ENCODE measurements at places on chromosomes 2 and 18.
A peak's percentile ranks its signal among the peaks of the same experiment; 100 is the strongest.

DNA sequence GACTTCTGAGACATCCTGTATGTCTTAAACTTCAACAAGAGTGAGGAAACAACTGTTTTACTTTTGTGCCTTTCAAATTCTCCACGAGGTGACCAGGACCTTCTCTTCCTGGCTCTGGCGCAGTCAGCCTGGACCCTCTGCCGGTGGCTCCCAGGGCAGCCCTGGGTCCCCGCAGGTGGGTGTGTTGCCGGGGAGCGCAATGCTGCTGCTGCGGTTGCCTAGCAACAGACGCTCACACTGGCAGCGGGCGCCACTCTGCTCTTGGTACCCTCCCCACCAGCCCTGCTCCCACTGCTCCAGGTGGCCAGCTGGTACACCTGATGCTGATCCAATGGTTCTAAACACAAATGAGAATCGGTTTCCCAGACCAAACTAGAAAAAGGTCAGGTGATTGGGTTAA, 58.7 kb downstream of the GNAL start:
- no peak for DNase-seq

- DNase-seq = no peak
Measured at GRCh38 chr2:100243631-100244030, 78.7 kb downstream of the LONRF2 start.

DNA sequence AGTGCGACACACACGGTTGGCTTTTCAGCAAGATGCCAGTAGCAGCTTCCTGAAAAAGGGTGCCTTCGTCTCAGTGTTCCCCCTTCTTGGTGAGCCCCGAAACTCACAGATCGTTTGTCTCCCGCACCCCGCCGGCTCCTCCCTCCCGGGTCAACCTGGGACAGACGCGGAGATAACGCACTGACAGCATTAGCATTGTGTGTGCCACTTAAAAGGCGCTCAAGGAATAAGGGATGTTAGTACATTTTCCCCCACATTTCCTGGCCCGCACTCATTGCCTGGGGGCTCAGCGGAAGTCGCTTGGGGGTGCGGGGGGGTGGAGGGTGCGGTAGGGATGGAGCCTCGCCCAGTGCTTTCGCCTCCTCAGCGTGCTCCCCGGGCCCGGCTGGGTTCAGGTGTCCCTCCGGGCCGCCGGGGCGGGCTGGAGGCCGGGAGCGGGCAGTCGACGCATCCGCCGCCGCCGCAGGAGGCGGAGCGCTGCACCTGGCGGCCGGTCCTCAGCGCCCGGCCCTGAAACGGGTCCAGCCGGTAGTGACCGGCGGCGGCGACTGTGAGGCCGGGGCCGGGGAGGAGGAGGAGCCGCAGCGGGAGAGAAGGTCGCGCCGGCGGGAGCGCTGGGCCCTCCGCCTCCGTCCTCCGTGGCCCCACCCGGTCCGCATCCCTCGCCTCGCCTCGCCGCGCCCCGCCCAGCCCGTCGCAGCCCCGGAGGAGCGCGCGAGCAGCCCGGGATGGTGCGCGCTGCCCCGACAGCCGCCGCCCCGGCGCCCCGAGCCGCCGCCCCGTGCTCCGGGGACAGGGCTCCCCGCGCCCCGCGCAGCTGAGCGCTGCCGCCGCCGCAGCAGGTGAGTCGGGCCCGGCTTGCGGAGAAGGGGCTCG, at the start of gene MFSD6:
Gene MFSD6, plus strand, starts transcription at position 694 of the 876 bp plus-strand sequence. CDS start 27,675 bp downstream, outside the sequence.
- peak; percentile 40 for DNase-seq

DNA sequence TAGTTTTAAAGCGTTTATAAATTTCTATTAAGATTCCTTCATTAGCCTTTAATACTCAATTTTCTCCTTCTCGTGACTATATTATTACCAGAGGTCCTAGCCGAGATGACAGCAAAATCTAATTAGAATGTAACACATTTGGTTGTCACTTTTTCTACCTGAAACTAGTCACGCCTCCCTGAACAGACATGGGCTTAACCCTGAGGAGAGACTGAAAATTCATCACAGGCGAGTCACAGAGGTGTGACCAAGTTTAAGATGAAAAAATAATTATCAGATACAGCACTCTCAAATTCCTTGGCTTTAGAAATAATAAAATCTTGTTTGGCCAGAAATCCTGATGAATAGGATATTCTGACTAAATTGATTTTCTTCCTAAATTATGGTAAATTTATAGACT, 834.4 kb upstream of the SLC39A10 start:
- no peak for DNase-seq

DNA sequence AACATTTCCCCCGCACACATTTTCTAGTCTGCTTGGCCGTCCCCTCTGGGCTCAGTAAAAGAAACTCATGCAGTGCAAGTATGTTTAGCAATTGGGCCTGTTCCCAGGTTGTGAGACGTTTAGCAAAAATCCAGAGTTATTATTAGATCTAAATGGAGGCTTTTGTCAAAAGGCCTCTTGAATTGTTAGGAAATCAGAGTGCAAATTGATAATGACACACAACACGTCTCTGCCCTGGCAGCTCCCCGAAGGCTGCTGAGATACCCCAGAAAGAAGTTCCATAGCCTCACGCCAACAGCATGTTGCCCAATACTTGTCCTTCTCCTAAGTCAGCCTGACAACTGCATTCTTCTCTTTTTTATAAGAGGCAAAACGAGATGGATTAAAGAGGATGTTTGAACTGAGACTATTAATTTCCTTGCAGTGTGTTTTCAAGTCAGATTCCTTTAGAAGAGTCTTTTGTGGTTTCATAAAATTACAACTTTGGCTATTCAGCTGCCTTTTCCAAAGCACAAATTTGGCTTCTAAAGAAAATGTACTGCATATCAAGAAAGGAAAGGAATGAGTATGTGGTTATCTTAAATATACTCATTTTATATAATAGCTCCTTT, 202.2 kb downstream of the TRIB2 start:
- DNase-seq = no peak

- DNase-seq = no peak
Measured at GRCh38 chr18:42011053-42011452, 56.0 kb downstream of the PIK3C3 start.

- DNase-seq = no peak
Measured at GRCh38 chr2:54899576-54900200, 150.6 kb downstream of the RTN4 start.

DNA sequence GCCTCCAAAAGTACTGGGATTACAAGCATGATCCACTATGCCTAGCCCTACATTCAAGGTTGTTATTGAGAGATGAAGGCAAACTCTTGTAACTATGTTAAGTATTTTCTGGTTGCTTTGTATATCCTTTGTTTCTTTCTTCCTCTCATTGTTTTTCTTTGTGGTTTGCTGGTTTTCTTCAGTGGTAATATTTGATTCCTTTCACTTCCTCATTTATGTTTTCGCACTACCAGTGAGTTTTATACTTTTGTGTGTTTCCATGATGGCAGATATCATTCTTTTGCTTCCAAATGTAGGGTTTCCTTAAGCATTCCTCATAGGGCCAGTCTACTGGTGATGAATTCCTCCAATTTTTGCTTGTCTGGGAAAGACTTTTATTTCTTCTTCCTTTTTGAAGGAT, 90.2 kb downstream of the NCK2 start:
- no peak for DNase-seq

DNA sequence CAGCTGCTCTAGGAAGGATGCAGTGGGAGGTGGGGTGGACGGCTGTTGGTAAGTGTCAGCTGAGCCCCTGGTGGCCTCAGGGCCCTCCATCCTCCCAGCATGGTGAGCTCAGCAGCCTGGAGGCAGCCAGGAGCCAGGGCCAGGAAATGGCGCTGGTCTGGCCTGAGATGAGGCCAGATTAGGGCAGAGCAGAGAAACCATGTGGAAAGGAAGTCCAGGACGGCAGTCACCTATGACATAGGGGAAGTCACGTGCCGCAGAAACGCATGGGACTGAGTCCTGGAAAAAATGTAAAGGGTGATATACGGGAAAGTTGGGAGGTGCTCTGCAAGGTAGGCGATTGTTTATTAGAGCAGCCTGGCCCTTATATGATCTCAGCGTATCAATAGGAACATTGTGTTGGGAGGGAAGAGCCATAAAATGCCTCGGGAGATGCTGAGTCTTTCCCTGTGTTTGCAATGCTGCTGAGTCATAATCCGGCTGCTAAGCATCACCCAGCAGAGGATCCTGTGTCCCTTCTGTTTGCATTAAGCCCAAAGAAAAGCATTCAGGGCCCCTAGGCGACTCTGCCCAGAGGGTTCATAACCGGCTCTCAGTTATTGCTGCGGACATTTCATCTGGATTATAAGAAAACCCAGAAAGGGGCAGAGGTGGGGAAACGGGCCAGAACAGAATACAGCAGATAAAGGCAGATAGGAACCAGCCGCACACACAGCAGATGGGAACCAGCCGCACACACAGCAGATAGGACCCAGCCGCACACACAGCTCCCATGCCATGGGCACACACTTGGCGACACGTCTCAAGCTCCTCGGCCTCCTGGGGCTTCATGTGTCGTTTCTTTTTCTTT, 30.3 kb upstream of the B3GNT7 start:
- DNase-seq = no peak
